ENCODE measurements at places on chromosomes 5 and 9. TPM values are rescaled to one million over a fixed set of nuclear protein-coding genes. Genes with fewer than 3 reads are reported as not detected.

DNA sequence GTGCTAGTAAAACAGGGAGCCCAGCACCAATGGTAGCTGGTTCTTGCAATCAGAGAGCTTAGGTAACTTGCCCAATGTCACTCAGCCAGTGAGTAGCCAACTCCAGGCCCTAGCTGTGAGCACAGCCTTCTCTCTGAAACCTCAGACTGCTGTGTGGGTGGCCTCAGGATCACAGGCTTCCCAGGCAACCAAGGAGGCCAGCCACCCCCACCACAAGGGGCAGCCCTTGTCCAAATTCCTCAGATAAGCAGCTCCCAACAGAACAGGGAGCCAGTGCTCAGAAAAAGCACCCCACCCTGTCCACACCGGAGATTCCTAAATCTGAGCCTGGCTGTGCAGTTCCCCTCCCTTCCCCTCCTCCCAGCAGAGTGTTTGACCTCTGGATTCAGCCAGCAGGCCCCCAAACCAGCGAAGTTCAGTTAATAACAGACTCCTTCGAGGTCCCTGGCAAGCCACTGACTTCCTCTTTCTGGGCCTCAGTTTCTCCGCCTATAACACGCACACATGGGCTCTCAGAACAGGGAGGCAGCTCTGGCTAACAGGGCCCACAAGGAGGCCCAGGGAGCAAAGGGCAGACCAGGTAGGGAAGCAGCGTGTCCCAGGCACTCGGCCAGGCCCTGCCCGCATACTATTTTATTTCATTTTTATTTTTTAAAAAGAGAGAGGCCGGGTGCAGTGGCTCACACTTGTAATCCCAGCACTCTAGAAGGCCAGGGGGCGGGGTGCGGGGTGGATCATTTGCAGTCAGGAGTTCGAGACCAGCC, 2.7 kb downstream of the EEIG1 start:
- peak; percentile 73 for DNase-seq

GRCh38 chr5:124561451-124561850, 185.0 kb downstream of the ZNF608 start:
- DNase-seq: no peak

- no peak for DNase-seq
Measured at GRCh38 chr5:149172261-149172660, 31.0 kb downstream of the ABLIM3 start.

DNA sequence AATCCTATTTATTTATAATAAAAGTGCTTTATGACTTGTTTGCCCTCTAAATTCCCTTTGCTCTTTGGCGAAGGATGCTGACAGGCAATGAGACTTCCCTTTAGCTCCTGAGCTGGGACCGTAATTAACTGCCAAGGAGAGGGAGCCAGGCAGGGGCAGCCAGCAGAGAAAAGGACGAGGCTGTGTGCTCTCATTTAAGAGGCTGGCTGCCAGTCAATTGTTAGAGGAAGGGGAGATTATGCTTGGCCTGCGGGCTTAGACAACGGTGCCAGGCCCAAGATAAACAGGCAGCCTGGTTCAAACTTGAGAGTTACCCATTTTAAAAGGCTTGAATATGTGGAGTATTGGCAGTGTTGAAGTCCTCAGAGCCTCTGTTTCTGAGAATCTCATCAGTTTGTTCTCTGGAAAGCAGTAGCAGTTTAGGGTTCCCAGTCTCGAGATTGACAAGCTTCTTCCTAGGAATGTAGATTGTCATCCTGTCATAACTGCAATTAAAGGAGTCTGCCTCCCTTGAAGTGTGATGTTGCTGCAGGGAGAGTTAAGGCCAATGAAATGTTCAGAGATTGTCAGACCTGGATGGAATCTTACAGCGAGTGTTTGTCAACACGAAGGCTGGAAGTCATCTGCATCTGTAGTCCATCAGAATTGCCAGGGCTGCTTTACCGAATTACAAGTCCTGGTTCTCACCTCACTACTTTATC, 113.2 kb downstream of the JAKMIP2 start:
- DNase-seq: no peak

- no peak for DNase-seq
Measured at GRCh38 chr5:11962122-11962521, 57.9 kb upstream of the CTNND2 start.

Gene PCDHB16
- total RNA-seq: 3.7 TPM

Gene CER1
- not detected for total RNA-seq

- no peak for DNase-seq
Measured at GRCh38 chr5:43780586-43780985, 177.6 kb downstream of the NNT start.

Gene MAMDC2
- not detected for total RNA-seq

- DNase-seq: no peak
Measured at GRCh38 chr5:59107692-59108091, 524.8 kb downstream of the RAB3C start.

Gene SRD5A1
- total RNA-seq: 34.9 TPM

Gene HTR4
- not detected for total RNA-seq

- DNase-seq: no peak
Measured at GRCh38 chr9:101536351-101536750, 2.7 kb downstream of the RNF20 start.
